ENCODE measurements at places on chromosomes 7 and 10.

- DNase-seq, result no peak
Observed at GRCh38 chr10:13717571-13717935, 130.8 kb downstream of the PRPF18 start.

DNA sequence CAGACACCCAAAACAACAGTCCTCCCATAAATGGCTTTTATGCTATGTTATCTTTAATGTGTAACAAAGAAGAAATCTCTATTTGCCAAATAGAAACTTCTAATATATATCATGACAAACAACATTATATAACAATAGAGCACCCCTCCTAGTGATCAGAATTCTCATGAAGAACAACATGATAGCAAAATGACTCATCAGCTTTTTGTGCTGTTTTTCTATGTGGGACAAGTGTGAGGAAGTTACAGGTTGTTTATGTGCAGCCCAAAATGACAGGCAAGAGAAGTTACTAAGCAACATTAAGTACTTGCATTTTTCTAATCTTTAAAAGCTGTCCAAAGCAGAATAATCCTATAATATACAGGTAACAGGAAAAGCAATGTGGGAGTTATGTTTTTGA, 7.7 kb downstream of the DGKB start:
- peak; percentile 25 for DNase-seq

- DNase-seq, result no peak
Observed at GRCh38 chr10:86500846-86501245, 20.7 kb downstream of the WAPL start.

DNA sequence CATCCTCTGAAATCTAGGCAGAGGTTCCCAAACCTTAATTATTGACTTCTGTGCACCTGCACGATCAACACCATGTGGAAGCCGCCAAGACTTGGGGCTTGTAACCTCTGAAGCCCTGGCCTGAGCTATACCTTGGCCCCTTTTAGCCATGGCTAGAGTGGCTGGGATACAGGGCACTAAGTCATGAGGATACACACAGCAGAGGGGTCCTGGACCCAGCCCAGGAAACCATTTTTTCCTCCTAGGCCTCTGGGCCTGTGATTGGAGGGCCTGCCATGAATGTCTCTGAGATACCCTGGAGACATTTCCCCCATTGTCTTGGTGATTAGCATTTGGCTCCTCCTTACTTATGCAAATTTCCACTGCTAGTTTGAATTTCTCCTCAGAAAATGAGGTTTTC, 743.7 kb downstream of the PCDH15 start:
- no peak for DNase-seq

DNA sequence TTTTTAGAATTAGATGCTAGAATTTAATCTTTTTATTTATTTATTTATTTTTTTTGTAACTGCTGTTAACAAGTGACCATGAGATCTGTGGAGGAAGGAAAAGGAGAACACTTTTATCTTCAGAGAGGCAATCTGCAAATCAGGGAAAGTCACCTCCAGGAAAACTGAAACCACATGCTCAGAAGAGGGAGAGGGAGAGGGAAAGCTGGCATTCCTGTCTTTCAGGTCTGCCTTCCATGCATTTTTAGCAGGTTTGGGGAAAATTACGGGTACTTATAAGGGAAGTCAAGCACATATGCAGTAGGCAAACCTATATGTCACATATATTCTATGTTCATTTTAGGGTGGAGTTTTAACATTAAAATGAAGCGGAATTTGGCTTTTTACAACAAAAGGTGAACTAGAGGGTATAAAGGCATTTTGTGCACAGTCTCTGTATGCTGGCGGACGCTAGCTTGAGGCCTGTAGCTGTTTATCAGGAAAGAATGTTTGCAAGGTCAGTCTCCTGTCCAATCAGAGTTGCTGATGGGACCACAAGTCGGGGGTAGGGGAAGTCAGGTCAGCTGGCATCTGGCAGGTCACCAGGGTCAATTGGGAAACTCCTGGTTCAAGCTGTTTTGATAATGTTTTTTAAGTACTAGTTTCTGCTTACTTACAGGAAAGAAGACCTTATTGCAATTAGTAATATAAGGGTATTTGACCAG, 333.5 kb downstream of the GPR158 start:
- no peak for DNase-seq

DNA sequence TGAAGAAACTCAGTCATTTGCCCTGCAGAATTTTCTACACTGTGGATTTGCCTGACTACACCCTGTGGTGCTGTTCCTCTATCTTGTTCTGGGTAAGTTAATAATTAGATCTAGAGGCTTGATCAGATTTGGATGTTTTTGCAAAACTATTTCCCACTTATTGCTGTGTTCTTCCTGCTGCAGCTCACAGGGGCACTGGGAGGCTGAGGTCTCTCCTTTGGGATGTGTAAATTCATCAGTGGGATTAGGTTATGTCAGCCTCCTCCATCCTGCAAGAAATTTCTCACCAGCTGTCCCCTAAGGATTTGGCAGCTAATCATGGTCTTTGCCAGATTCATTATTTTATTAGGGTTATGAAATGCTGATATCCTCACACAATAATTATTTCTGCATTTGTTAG, 148.1 kb upstream of the ZNF32 start:
- DNase-seq, result no peak

GRCh38 chr10:387909-388660, 252.8 kb downstream of the ZMYND11 start:
- no peak for DNase-seq

- peak; percentile 25 for DNase-seq
Observed at GRCh38 chr10:32911285-32912016, 46.6 kb downstream of the ITGB1 start.

DNA sequence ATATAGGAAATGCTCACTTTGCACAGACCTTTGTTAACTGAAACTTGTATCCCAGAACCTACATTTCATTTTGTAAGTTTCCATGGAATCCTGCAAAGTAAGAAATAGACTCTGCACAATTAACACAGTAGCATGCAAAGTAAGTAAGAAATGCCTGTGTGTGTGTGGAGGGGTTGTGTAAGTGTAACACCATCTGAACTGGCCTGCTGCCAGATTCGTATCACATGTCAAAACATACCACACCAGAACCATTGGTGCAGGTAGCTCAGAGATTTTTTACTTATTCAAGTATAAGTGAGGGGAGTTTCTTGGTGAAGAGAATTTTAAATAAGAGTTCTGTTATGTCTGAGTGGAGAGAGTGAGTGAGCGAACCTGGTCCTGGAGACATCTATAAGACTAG, 17.9 kb upstream of the DDX21 start:
- peak; percentile 9 for DNase-seq

DNA sequence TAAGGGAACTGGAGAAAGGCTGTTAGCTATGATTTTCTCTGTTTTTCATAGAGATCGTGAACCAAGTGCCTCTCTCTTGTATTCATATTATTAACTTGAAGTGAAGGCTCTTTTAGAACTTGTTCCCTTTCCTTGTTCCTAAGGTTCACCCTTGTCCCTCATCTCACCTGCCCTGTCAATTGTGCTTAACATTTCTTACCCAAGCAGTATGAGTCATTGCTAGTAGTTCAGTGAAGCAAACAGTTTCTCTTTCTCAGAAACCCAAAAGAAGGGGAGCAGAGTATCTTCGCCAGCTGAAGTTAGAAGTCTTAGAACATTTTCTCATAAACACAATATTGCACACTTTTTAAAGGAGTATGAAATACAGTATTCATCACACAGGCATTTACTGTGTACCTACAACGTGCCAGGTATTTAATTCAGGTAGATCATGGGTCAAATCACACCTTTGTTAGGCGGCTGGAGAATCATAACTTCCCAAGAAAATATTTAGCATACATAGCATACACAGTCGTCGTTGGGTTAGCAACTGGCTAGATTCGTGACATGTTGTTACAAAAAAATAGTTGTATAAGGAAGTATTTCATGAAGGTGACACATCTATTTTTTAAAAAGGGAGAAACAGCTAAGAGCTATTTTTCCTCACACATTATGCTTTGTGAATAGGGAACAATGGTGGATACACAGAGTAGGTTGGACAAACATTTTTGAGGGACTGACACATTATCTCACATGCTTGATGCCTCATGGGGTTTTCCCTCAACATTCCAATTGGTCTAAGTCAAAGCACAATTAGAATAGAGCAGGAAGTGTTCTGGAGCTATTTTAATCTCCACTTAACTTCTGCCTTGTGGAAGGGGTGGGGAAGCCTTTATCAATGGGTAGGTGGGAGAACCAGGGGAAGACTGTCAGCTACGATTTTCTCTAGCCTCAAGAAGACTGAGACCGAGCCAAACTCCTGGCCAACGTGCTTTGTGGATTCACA, 13.2 kb downstream of the HDAC9 start:
- peak; percentile 97 for DNase-seq

- DNase-seq, result no peak
Observed at GRCh38 chr7:132508724-132509353, 67.4 kb downstream of the PLXNA4 start.

DNA sequence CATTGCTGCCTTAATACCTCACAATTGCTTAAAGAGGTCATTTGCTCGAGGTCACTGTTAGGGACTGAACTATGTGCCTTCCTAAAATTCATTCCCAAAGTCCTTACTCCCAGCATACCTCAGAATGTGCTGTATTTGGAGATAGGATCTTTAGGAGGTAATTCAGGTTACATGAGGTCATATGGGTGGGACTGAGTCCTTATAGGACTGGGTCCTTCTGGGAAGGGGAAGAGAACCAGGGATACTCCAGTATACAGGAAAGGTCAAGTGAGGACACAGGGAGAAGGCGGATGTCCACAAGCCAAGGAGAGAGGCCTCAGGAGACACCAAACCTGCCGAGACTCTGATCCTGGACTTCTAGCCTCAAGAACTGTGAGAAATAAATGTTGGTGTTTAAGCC, 253.3 kb downstream of the PRPF18 start:
- DNase-seq, result no peak

DNA sequence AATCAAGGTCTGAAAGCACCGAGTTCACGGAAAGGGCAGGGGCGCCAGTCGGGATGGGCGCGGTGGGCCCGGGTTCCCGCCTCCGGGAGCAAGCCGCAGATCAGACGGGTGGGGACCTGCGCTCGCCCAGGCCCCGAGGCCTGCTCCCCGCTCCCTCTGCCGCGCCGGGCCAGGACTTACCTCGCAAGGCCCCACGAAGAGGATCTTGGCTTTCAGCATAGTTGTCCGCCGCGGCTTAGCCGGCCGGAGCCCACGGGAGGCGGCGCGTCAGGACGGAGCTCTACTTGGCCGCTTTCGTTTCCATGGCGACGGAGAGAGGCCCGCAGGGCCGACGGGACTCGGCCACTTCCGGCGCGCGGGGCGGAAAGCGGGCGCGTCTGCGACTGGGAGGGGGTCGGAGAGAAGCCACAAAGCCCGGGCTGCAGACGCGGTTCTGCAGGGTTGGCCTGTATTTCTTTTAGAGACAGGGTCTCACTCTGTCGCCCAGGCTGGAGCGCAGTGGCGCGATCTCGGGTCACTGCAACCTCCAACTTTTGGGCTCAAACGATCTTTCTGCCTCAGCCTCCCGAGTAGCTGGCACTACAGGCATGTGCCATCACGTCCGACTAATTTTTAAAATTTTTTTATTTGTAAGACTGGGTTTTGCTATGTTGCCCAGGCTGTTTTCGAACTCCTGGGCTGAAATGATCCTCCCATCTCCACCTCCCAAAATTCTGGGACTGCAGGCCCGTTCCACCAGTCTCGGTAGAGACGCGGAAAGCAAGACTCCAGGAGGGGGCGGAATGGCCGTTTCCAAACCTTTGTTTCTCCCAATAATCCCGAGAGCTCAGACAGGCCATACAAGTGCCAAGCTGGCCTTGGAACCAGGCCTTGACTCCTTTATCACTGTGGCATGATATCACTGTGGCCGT, at the start of gene IFT22:
TSS of gene IFT22 (minus strand) at position 322 of the 911 bp plus-strand sequence. CDS start at position 219, 103 bp downstream.
- peak; percentile 91 for DNase-seq

- no peak for DNase-seq
Observed at GRCh38 chr10:95431900-95432342, 129.2 kb downstream of the SORBS1 start.

- no peak for DNase-seq
Observed at GRCh38 chr7:70408477-70408876, 723.5 kb upstream of the GALNT17 start.

DNA sequence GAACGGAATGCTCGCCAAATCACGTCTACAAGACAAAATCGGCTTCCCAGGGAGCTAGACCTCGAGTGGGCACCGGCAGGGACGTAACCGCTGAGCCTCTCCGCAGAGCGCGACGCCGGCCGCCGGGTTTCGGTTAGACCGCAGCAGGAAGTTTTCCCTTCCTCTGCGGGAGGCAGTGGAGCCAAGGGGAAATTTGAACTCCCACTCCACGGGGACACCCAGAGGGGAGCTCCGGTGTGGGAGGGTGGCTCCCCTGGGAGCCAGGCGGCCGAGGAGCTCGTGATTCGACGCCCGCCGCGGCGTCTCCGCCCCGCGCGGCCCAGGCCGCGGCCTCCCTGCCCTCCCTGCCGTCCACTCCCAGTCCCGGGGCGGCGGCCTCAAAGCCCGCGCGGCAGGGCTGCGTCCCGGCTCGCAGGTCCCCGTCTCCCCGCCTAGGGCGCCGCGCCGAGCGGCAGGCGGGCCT, 426 bp downstream of the SYPL1 start:
- DNase-seq, result peak; percentile 75

DNA sequence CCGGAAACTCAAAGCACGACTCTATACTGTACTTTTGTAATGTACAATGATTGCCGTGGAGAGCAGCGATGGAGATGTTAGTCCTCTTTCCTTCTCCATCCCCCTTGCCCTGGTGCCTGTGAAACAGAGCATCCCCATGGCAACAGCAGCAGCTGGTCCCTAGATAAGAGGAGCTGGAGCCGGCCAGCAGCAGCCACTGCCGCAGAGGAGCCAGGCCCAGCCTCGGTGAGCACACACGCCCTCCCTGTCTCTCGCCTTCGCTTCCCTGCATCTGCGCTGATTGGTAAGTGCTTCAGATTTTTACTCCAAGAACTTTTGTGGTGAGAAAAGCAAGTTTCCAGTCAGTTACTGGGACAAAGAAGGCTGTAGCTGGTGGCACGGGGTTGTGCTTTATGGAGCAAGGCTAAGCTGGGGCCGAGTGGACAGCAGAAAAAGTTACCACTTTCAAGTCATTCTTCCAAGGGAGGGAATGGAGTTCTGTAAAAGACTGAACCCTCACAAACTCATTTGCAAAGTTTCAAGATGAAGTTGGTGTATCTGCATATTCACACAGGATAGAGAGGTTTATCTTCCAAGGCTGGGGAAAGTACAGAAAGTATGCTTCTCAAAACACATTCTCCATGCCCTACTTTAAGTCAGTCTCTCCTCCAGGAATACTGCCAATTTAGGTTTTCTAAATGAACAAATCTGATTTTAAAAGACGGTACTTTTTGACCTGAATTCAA, at the start of gene PPP1R17:
TSS of gene PPP1R17 (plus strand) at position 192 of the 725 bp plus-strand sequence. CDS start 5,227 bp downstream, outside the sequence.
- DNase-seq, result no peak

GRCh38 chr10:82267465-82267864, 392.5 kb downstream of the NRG3 start:
- no peak for DNase-seq

Data from dermis blood vessel endothelial cell (primary cell).